ENCODE measurements at places on chromosomes 11 and 22.

GRCh38 chr22:19870153-19871022 is 15.7 kb upstream of the GNB1L start:
- no peak for DNase-seq

DNA sequence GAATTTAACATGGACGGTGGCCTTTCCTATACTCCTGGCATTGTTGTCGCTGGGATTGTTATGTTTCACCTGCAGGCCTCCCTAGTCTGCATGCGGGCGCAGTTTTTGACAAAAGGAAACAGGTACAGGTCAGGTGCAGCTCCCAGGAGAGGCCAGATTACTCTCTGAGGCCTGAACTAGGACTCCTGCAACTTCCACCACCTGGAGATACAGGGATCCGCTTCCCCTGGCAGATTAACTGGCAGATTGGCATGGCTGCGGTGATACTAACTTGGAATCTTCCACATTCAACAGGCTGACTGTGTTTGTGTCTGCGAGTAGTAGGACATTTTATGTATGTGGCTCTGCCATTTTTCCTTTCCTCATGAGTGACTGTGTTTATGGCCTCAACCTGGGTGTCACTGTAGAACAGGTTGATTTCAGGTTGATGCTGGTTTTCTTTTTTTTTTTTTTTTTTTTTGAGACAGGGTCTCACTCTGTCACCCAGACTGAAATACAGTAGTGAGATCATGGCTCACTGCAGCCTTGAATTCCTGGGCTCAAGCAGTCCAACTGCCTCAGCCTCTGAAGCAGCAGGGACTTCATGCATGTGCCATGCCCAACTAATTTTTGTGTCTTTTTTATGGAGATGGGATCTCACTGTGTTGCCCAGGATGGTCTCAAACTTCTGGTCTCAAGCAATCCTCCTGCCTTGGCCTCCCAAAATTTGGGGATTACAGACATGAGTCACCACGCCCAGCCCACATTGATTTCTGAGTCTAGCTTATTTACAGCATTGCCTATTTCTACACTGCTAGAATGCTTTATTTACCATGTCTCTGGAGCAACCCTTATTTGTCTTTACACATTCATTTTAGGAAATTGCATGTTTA is 1.7 kb upstream of the USP28 start:
- no peak for DNase-seq

- no peak for DNase-seq
These were observed 465.1 kb downstream of the MN1 start for GRCh38 chr22:27336151-27337090.

DNA sequence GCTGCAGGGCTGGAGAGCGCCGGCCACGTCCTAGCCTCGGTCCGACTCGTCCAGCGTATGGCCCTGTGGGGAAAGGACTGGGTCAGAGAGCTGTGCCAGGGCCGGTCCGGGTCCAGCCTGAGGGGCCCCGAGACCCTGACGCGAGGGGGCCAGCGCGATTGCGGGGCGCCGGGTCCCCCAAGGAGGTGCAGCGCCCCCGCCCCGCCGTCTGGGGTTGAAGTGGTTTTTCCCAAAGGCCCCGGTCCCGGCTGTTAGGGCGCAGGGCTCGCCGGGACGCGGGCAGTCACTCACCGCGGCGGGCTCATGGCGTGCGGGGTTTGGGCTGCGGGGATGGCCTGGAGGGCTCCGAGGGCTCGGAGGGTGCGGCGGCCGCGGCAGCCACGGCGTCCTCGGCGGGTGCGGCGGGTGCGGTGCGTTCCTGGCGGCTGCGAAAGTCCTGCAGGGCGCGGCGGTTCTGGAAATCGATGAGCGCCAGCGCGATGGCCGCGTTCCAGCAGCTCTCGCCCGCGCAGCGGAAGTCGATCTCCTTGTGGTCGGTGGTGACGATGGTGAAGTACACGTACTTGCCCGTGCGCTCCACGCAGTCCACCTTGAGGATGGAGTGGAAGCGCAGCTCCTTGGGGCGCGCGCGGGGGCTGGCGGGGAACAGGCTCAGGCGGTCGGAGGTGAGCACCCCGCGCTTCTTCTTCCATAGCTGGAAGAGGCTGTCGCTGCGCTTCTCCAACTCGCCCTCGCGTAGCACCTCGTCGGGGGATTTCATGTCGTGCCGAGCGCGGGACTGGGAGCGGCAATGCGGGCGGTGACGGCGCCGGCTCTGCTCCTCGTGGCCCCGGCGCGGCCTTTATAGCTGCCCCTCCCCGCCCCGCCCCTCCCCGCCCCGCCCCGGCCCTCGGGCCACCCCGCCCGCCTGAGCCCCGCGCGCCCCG is at the start of gene PHLDA2:
Gene PHLDA2, minus strand, starts transcription at position 816 of the 926 bp plus-strand sequence. Its CDS starts 56 bp downstream, at position 760.
- DNase-seq = no peak

DNA sequence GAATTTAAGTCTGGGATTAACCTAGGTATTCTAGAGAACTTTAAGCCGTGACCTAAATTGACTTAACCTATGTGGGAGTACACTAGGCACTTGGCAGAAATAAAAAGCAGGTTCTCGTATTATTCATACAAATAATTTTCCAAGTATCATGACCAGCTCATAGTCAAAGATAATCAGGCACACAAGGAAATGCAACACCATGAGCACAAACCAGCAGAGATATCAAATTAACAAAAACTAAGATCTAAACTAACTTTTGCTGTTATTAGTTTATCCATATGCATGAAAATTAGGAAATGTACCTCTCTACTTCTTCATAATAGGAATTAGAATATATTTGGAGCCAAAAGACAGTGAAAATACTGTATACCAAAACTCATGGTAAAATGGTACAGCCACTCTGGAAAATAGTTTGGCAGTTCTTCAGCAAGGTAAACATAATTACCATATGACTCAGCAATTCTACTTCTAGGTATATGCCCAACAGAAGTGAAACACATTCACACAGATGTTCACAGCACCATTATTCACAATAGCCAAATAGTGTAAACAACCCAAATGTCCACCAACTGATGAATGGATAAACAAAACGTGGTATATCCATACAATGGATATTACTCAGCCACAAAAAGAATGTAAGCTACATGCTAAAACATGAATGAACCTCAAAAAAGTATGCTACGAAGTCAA is 154.1 kb downstream of the ENTHD1 start:
- no peak for DNase-seq

GRCh38 chr11:126919147-126919823 is 81.3 kb downstream of the KIRREL3 start:
- no peak for DNase-seq

- DNase-seq = peak; percentile 67
These were observed 1.4 kb upstream of the TNNI2 start for GRCh38 chr11:1837171-1838076.
